ENCODE measurements at places on chromosomes 3 and 15.

GRCh38 chr15:77057685-77058084 is 13.2 kb downstream of the TSPAN3 start:
- no peak for DNase-seq

DNA sequence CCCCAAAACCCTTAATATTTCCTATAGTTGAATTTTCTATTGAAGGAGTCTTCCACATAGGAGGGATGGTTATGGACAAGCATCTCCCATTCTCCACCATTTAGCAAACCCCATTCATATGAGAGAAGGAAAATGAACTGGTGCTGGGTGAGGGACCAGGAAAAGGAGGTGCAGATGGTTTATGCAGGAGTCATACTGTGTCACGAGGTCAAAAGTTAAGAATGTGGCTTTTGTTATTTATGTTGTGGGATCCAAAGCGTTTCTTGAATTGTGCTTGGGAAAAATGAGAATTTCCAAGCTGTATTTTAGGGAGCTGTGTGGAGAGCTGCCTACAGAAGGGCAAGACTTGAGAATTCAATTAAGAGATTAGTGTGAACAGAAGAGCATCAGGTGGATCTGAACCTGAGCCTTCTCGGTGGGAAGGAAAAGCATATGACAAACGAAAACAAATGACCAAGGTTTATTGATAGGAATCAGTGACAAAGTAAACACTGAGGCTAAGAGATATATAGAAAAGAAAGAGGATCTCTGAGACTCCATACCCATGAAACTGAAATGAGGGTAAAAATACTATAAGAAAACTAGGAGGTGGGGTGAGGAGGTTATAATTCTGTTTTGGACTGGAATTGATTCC is 473.3 kb upstream of the NR2F2 start:
- DNase-seq, result no peak

GRCh38 chr15:93241696-93242585 is 152.9 kb upstream of the RGMA start:
- DNase-seq, result no peak

- no peak for DNase-seq
These were observed 18.9 kb downstream of the MELTF start for GRCh38 chr3:197010556-197011351.

GRCh38 chr15:95658799-95659198 is 671.7 kb upstream of the NR2F2 start:
- DNase-seq, result no peak

- DNase-seq, result no peak
These were observed 16.8 kb upstream of the CRBN start for GRCh38 chr3:3196148-3196861.

DNA sequence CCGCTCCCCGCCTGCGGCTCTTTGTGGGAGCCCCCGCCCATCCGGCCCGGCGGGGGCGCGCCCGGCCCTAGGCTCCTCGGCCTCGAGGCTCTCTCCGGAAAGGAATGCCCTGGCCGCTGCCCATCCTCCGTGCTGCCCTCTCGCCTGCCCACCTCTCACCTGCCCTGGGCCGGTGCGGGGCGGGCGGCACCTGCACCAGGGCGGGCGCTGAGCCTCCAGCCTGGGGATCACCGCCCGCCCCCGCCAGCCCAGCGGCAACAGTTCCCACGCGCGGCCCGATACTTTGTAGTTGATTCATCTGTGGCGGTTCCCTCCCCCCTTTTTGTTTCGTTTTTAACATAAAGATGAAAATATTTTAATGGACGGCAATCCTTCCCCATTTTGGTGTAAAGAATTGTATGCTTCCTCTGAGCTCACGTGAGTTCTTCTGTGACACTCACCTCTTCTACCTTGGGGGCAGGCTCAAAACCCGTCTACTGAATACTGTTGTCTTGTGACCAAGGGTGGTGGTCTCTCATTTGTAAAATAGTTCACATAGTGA is 1.9 kb downstream of the KLF13 start:
- DNase-seq, result peak; percentile 70

DNA sequence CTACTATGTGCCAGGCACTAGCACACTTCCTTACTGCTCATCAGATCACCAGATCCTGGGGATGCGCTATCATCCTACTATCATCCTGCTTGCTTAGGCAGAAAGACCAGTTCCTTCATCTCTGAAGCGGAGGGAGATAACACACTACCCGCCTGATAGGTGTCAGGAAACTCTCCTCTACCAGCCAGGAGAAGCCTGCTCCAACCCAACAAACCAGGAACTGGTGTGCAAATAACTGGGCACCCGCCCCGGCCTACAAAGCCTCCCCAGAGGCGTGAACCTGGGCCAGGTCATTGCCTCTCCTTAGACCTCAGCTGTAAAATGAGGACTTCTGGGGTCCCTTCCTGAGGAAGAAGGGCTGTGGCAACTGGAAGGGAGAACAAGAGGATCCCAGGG is 61.5 kb downstream of the HOMER2 start:
- no peak for DNase-seq

- DNase-seq, result no peak
These were observed 22.4 kb upstream of the SMAD6 start for GRCh38 chr15:66679657-66680108.

DNA sequence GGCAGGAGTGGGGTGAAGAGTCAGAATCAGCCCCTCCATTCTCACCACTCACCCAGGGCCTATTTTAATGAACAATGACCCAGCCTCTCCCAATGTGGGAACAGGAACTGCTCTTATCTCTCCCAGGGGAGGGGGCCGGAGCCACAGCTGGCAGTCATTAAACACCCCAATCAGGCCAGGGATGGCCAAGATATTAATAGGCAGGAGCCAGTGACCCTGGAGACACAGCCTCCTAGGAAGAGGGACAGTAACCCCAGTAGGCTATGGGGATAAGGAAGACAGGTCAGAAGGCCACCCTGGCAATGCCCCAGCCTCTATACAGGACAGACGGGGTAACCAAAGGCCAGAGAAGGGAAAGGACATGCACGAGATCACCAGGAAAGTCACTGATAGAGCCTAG is 38.6 kb downstream of the VIPR1 start:
- no peak for DNase-seq

DNA sequence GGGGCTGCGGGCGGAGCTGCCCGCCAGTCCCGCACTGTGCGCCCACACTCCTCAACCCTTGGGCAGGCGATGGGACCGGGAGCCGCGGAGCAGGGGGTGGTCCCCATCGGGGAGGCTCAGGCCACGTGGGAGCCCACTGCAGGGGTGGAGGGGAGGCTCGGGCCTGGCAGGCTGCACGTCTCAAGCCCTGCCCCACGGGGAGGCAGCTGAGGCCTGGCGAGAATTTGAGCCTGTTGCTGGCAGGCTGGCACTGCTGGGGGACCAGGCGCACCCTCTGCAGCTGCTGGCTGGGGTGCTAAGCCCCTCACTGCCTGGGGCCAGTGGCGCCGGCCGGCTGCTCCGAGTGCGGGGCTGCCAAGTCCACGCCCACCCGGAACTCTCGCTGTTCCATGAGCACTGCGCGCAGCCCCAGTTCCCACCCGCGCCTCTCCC is 34.3 kb downstream of the NKIRAS1 start:
- no peak for DNase-seq

DNA sequence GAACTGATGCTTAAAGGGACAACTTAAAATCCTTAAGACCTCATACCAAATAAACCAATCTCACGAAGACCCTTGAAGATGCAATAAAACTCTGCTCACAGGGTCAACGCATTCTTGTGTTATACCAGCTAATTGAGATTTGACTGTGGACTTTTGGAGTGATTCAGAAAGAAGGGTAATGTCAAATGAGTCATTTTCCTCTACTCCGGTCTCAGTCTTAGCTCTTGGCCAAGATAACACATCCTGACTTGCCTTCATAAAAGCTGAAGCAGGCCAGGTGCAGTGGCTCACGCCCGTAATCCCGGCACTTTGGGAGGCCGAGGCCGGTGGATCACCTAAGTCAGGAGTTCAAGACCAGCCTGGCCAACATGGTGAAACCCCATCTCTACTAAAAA is 3.8 kb downstream of the PKM start:
- DNase-seq, result no peak

- DNase-seq, result no peak
These were observed 27.1 kb downstream of the KLF15 start for GRCh38 chr3:126329927-126330725.

- DNase-seq, result no peak
These were observed 30.2 kb upstream of the LEKR1 start for GRCh38 chr3:156795890-156796481.

DNA sequence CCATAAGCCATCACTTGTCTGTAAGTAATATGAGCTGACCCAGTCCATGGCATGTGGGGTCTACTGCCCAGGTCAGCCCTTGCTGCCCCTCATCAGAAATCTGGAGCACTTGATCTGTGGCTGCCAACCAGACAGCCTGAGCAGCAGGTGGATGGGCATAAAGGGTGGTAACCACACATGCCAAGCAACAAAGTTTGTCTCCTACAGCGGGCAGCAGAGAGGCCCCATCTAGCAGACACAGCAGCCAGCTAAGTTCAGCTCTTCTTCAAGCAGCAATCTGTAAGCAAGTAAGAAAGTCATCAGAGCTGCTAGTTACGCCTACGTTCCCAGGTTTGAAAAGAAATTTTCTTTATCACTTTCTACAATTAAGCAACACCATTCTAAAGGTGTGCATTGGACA is 27.9 kb downstream of the CHCHD4 start:
- no peak for DNase-seq

DNA sequence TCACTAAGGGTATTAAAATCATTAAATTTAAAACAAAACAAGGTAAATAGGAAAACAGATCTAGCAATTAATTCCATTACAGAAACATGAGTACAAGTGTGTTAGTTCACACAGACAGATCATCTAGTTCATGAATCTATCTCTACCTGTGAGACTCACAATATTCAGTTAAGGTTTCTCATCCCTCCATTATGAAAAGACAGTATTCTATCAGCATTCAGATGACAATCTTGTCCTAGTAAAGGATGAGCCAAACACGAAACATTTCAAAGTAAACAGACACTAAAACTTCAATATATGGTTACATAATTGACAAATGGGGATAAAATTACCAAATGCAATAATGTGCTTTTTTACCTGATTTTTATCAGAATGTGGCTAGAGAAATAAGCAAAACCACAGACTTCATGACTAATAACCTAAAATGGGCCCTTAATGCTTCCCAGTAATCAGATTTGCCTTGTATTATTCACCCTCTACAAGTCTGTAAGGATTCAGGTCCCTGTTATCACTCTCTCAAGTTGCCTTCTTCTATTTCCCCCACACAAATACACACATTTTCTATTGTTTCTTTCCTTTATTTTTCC is 126.8 kb downstream of the DLG1 start:
- no peak for DNase-seq

- DNase-seq, result no peak
These were observed 243.1 kb downstream of the TLE3 start for GRCh38 chr15:69854521-69855181.

DNA sequence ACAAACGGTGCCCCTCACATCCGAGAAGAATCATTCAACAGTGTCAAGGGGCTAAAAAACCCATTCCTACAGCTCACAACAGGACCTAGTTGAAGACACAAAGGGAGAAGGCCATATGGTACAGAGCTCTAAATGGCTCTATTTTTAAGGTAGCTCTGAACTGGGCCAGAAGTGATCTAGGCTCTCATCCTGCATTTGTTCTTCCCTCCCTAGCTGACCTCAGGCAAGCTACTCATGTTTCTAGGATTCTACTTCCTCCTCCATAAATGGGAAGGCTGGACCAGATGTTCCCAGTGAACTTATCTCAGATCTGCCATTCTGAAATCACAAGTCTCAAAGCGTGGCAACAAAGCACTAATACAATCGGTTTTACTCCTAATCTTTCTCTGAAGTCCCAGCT is 62.3 kb downstream of the CPNE4 start:
- no peak for DNase-seq

GRCh38 chr3:171177553-171177952 is 151.0 kb upstream of the SLC2A2 start:
- DNase-seq, result no peak

- DNase-seq, result no peak
These were observed 45.6 kb downstream of the MFSD1 start for GRCh38 chr3:158847452-158847821.

- DNase-seq, result no peak
These were observed 10.7 kb upstream of the HPS3 start for GRCh38 chr3:149118724-149119123.

GRCh38 chr3:5188419-5189221 is 1.1 kb downstream of the EDEM1 start:
- peak; percentile 25 for DNase-seq

- DNase-seq, result no peak
These were observed 134.2 kb downstream of the WNT7A start for GRCh38 chr3:13745636-13746035.

DNA sequence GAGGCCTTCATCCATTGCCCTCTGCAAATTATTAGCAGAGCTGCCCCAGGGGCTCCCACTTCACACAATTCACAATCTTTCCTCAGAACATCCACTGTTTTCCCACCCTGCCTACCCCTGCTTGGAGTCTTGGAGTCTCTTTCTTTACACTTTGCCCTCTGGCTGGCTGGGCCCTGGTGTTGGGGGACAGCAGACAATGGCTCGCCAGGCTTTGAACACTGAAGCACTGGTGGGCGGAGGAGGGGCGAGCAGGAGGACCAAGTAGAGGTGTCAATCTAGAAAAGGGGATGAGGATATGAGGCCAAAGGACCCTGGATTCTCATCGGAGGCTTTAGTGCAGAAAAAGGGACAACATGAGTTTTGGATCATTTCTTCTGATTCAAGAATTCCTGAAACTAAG is 212.0 kb downstream of the NR1D2 start:
- DNase-seq, result no peak

GRCh38 chr3:32952369-32953077 is 1.1 kb downstream of the CCR4 start:
- DNase-seq, result no peak

- no peak for DNase-seq
These were observed 72.2 kb downstream of the ZNF148 start for GRCh38 chr3:125302932-125303331.

DNA sequence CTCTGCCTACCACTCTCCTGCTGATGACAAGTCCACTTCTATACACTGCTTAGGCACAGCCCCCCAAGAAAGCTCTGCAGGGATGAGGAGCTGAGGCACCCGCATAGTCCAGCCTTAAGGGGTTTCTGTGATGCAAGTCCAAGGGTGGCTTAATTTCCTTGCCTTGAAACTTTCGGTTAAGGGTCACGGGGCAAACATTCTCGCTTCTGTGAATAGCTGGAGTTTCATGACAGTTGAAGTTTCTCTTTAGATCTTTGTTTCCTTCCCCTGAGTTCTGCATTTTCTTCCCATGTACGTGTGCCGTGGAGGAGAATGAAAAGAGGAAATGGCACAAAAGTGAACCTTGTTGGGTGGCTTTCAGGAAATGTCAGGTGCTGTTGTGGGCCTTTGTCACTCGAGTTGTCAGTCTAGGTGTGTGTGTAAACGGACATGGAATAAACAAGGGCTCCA is 7.0 kb downstream of the GPR160 start:
- no peak for DNase-seq

DNA sequence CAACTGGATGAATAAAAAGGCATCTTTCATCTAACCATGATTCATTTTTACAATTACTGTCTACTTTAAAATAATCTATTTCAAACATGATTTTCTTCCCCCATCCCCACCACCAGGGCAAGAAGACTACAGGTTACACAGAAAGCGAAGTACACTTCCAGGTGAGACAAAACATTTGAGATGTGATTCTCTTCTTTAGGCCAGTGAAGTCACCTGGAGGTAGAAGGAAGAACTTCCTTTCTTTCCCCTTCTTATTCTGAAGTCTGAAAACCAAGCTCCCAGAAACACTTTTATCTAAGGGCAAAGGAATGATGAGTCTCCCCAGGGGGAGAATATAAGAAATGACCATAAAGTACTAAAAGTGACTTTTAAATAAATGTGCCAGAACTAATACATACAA is 36.7 kb downstream of the SHQ1 start:
- no peak for DNase-seq
